ENCODE measurements at places on chromosomes 12 and 14.

- peak; percentile 16 for DNase-seq
Observed at GRCh38 chr14:20469890-20470602, 840 bp downstream of the PNP start.

- DNase-seq = no peak
Observed at GRCh38 chr12:75366629-75367028, 24.3 kb upstream of the GLIPR1L2 start.

DNA sequence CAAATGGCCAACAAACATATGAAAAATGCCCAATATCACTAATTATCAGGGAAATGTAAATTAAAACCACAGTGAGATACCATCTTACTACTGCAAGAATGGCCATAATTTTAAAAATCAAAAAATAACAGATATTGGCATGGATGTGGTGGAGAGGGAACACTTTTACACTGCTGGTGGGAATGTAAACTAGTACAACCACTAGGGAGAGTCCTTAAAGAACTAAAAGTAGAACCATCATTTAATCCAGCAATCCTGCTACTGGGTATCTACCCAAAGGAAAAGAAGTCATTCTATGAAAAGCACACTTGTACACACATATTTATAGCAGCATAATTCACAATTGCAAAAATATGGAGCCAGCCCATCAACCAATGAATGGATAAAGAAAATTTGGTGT, 459.7 kb downstream of the GXYLT1 start:
- DNase-seq = no peak

- no peak for DNase-seq
Observed at GRCh38 chr12:127998988-127999387, 268.0 kb upstream of the TMEM132C start.

GRCh38 chr14:101817501-101818001, 56.0 kb downstream of the PPP2R5C start:
- DNase-seq = no peak

DNA sequence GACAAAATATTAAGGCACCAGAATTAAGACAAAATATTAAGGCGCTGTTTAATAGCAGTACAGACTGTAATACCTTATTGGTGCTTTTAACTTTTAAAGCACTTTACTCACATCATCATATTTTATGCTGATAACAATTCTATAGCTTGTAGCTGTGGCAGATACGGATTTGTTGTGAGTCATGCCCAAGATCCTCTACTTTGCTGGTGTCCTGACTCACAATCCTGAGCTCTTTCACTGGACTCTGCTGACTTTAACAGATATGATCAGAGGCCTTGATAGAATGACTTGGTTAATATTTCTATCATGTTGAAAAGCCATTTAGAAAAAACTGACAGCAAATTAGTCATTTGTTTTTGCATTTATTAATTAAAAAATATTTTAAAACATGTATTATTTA, 99.0 kb upstream of the PKP2 start:
- no peak for DNase-seq

GRCh38 chr12:29149691-29150281, 708 bp downstream of the FAR2 start:
- DNase-seq = no peak

DNA sequence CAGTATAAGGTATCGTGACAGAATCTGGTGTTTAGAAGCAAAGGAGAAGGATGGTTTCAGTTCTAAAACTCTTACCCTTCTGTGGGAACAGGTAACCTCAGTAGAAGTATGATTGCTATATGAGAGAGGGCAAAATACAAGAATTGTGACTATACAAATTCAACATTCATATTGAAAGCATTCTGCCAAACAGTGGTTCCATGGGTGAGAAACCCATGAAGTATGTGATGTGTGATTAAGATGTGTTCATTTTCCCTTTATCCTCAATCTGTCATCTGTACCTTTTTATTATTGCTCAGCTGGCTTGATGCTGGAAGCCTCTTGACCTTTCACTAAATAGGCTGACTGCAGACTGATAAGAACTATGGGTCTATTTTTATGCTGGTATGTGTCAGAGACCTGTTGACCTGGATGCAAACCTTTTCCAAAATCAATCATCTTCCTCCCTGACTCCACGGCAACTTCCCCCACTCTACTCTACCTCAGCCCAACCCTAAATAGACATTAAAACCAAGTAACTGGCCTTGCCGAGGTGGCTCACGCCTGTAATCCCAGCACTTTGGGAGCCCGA, 109.6 kb downstream of the STXBP6 start:
- no peak for DNase-seq

GRCh38 chr12:65808580-65808979, 15.7 kb upstream of the HMGA2 start:
- DNase-seq = no peak

DNA sequence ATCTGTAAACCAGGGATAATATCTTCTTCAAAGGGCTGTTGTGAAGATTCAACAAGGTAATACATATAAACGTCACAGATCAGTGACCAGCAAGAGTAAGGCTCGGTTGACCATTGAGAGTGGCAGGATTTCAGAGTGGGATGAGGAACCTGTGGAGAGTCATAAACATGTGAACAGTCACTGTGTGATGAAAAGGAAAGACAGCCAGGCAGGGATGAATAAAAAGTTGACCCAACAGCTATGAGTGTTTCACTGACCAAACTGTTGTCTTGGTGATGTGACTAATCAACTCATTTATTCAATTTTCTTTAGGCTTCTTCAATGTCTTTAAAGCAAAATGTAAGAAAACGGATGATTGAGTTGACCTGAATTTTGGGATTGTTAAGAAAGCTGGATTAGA, 8.6 kb upstream of the FRMD6 start:
- no peak for DNase-seq

- DNase-seq = no peak
Observed at GRCh38 chr12:14390870-14391530, 25.5 kb downstream of the ATF7IP start.

DNA sequence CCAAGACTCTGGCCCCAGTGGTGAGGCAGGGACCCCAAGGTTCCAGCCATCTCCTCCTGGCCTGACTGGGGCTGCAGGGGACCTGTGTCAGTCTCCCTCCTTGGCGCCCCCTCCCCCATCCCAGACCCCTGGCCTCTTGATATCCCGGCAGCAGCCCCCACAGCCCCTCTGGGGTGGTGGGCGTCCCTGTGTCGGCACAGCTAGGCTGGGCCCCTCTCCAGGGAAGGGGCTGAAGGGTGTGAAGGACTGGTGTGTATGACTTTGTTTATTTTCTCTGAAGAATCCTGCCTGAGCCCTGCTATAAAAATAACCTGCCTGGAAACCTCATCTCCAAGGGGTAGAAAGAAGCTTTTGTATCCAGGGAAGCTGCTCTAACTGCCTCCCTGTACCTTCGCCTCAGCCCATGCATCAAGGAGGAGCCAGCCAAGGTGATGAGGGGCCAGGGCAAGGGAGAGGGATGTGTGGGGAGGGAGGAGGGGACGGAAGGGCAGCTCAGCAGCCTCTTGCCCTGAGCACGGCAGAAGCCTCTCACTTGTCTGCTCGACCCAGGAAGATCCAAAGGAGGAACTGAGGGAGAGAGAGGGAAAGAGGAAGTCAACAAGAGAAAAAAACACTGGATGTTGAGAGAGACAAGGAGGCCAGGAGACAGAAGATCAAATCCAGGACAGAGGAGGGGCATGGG, 25.4 kb upstream of the COL2A1 start:
- no peak for DNase-seq

- DNase-seq = no peak
Observed at GRCh38 chr12:124516850-124517249, 50.6 kb downstream of the NCOR2 start.

GRCh38 chr12:132151145-132151765, 7.0 kb downstream of the NOC4L start:
- no peak for DNase-seq

DNA sequence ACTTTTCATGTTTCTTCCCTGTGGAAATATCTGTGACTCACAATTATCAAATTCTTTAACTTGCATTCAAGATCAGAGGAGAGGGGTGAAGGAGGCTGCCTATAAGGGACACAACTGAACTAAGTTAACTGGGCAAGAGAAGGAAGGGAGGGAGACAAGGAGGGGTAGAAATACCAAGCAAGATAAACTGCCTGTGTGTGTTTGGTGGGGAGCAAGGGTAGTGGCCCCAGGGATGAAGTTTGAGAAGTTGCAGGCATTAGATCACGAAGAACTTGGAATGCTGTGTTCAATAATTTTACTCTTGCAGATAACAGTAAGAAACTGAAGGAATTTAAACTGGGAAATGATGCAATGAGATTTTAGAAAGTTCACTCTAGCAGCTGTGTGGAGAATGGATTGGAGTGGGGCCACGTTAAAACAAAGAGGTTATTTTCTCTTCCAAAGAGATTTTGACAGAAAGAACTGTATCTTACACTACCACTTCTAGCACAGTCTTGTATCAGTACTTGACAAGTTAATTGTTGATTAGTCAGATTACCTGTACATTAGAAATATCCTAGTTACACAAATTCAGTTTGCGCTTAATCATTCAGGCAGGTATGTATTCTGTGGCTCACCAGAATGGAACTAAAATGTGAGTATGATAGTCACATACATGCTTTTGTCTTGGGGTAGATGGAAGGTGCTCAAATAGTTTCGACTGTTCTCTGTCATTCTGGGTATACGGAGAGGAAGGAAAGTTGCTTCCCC, 7.4 kb downstream of the PKP2 start:
- no peak for DNase-seq

GRCh38 chr12:7188562-7189397, 706 bp upstream of the PEX5 start:
- DNase-seq = no peak

- DNase-seq = no peak
Observed at GRCh38 chr12:57315681-57316080, 64.7 kb upstream of the STAC3 start.

GRCh38 chr14:35355981-35356841, 48.3 kb downstream of the NFKBIA start:
- no peak for DNase-seq

- no peak for DNase-seq
Observed at GRCh38 chr14:32707742-32708500, 230.8 kb upstream of the NPAS3 start.

- peak; percentile 32 for DNase-seq
Observed at GRCh38 chr14:23478109-23478759, 8.7 kb downstream of the NGDN start.

DNA sequence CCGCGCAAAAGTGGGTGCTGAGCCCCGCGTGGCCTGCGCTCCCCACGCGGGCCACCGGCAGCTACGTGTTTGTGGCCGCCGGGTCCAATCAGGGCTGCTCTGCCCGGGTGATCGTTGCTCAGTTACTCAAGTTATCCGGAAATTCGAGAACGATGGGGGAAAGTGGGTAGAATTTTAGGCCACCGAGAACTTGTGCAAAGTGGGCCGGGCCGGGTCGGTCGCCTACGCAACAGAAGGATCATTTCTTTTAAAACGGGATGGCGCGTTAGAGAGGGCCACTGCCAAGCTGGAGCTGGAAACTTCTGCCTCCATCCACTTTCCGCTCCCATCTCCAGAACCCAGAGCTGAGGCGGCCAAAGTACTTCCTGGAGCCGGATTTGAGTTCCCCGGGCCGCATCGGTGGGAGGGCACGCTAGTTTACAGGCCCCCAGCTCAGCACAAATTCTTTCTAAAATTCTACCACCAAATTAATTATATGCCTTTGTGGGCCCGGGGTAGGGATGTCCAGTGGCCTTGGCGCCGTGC, 3.5 kb downstream of the RFX4 start:
- no peak for DNase-seq

GRCh38 chr12:90428465-90428864, 526.5 kb downstream of the CCER1 start:
- no peak for DNase-seq

DNA sequence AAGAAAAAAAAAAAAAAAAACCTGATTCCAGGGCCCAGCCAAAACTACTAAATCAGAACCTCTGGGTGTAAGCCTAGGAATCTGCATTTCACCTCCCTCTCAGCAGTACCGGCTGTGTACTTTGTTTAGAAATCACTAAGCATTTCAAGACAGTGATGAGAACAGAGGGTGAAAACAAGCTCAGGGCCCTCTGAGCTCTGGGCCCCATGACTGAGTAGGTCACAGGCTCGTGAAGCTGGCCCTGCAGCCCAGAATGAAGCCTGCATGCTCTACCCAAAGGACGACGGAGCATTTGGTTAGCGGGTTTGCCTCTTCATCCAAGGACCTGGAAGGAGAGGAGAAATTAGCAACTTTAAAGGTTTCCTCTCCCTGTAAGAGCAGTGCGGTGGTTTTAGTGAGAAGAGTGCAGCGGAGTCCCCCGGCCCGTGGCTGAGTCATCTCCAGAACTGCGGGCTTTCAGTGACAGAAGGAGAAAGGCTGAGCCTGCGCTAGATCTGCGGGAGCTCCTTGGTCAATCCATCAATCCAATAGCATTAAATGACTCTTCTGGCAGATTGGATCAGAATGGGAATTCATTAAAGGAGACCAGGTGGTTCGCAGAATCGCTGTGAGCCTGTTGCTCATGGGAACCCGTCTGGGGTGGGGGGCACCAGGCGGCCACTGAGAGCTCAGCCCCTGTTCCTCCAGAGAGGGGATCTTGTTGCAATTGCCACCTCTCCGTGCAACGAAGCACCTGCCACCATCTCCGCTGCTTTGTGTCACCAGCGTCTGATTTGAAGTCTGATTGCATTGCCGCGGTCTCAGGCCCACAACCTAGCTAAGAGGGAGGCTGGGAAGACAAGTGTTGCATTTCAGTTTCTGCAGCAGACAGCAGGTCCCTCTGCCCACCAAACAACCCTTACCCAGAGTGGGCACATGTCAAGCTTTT, 7.3 kb downstream of the IL31 start:
- DNase-seq = no peak

GRCh38 chr12:20211541-20211940, 156.8 kb upstream of the PDE3A start:
- no peak for DNase-seq

GRCh38 chr12:65568517-65568916, 255.8 kb upstream of the HMGA2 start:
- no peak for DNase-seq

DNA sequence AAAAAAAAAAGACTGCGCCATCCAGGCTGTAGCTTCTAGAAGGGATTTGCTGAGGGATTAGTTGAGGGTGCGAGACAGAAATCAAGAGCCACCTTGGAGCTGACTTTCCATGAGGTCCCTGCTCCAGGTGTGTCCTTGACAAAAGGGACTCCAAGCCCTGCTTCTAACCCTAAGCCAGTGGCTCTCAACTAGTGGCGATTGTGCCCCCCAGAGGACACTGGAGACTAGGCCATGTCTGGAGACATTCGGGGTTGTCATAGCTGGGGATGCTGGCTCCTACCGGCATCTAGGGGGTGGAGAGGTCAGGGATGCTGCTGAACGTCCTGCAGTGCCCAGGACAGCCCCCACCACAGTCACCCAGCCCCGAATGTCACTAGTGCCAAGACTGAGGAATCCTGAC, 40.6 kb downstream of the SPRING1 start:
- DNase-seq = no peak

GRCh38 chr14:35375558-35376025, 29.0 kb downstream of the NFKBIA start:
- no peak for DNase-seq

DNA sequence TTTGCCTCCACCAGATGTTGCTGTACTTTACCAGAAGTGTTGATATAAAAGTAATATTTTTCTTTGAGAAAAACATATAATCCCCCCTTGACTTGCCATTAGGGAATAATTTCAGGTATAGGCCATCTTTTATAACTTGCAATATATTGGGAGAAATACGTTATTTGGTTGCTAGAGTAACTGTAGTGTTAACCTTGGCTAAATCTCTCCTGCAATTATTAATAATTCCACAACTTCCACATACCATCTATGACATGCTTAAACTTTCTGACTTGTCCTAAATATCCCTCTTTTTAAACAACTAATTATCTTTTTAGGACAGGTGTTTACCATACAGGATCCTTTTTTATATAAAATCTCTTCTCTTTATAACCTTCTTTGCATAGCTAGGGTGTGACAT, 1048.2 kb downstream of the SLC16A7 start:
- no peak for DNase-seq

GRCh38 chr12:94740601-94741362, 90.4 kb upstream of the TMCC3 start:
- no peak for DNase-seq

GRCh38 chr12:54207539-54208294, 18.9 kb upstream of the SMUG1 start:
- peak; percentile 58 for DNase-seq

Measured in stimulated activated CD8-positive, alpha-beta memory T cell treated with anti-CD3 and anti-CD28 coated beads, Interleukin-7, amount 100 ng/mL, for 1 hour (primary cell).